ENCODE measurements at places on chromosomes 12 and 14.

DNA sequence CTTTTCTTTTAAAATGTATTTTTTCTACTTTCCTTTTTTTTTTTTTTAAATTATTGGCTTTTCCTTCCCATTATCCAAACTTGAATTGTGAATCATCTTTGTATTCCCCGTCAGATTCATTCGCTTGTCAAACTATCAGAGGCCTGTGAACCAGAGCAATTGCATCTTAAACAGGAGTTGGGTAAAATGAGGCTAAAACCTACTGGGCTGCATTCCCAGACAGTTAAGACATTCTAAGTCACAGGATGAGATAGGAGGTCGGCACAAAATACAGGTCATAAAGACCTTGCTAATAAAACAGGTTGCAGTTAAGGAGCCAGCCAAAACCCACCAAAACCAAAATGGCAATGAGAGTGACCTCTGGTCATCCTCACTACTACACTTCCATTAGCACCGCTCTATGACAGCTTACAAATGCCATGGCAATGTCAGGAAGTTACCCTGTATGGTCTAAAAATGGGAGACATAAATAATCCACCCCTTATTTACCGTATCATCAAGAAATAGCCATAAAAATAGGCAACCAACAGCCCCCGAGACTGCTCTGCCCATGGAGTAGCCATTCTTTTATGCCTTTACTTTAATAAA lies 19.9 kb downstream of the FUT8 start:
- no peak for DNase-seq

DNA sequence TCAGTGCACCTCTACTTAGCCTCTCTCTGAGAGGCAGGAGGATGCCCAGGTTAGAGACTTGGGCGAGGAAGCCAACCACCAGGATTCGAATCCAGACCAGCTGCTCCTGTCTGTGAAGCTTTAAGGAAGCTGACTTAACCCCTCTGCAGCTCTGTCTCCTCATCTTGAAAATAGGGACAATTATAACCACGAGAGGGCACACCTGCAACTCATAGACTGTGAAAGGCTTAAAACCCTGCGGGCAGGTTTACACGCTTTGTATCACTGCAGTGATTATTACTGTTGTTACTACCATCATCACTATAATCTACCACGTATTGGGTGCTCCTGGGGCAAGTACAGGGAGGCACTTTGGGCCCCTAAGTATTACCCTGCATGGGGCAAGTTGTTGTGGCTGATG lies 379.8 kb downstream of the VRK1 start:
- no peak for DNase-seq

DNA sequence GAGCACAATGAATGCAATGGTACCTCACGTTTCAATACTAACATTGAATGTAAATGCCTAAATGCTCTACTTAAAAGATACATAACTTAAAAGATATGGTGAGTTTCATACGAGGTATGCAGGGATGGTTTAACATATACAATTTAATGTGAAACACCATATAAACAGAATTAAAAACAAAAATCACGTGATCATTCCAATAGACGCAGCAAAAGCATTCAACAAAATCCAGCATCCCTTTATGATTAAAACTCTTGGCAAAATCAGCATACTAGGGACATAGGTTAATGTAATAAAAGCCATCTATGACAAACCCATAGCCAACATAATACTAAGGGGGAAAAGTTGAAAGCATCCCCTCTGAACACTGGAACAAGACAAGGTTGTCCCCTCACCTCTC lies 845.7 kb downstream of the SLC16A7 start:
- no peak for DNase-seq

DNA sequence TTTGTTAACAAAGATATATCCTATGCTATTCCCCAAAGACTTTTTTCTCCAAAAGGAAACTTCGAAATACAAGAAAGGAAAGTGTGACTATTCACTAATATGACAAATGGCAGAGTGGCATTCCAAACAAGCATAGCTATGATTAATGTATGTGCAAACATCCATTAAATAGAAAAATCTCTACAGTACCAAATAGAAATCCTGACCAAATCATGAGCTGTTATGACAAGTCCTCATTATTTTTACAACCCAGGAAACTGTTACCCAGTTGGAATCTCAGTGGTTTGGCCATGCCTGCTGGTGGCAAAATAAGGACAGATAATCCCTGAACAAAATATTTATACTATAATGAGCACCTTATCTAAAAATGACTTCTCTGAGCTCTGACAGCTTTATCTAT lies 202.1 kb downstream of the SEC23A start:
- DNase-seq = no peak

DNA sequence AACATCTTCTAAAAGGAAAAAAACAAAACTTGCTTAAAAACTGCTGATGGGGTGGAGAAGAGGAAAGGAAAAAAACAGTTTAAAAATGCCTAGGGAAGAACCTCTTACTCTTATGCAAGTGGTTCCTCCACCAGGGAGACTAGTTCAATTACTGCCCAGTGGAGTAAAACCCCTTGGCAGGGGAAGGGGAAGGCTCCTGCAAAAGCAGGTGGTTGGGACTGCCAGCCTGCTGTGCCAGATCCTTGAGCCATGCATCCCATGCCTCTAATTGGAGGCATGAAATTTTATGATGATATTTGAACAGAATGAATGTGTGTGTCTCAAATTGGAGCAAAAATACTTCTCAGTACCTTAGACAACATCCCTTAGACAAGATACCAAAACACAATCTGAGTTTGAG lies 118.8 kb downstream of the FSCB start:
- no peak for DNase-seq

GRCh38 chr14:55488204-55488603 lies 47.8 kb upstream of the TBPL2 start:
- no peak for DNase-seq

DNA sequence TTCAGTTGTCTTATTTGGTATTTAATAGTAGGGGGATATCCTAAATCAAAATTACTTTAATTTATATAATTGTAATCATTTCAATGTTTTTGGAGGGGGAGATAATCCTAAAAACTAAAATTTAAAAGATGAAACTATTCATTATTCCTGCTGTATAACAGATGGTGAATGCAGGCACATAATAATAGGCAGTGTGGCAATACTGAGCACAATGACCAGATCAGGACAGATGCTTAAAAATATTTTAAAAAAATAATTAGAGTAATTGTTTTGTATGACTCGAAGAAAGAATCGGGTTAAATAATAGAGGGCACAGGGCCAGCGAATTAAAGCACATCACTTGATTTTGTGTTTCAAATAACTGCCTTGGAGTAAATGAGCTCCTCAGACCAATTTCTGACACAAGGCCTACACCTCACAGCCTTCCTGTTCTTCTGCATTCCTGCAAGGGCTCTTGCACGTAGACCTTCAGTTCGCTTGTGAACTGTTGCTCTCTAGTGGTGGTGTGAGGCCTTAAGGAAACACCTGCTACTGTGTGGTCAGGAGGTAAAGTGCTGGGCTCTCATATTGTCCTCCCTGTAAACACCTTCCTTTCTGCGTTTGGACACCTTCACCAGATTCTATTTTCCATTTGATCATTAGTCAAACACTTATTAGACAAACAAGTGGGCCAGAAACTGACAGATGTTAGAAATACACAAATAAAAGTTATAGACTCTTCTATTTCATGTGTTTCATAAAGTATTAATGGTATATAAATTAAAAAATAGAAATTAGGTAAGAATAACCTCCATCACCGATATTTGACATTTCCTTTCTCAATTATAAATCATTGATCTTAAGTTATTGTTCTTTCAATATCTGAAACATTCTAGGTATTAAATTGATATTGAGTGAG lies 29.3 kb upstream of the KLRF1 start:
- DNase-seq = peak; percentile 67

- DNase-seq = no peak
Measured at GRCh38 chr12:62484233-62484632, 17.6 kb downstream of the MON2 start.

DNA sequence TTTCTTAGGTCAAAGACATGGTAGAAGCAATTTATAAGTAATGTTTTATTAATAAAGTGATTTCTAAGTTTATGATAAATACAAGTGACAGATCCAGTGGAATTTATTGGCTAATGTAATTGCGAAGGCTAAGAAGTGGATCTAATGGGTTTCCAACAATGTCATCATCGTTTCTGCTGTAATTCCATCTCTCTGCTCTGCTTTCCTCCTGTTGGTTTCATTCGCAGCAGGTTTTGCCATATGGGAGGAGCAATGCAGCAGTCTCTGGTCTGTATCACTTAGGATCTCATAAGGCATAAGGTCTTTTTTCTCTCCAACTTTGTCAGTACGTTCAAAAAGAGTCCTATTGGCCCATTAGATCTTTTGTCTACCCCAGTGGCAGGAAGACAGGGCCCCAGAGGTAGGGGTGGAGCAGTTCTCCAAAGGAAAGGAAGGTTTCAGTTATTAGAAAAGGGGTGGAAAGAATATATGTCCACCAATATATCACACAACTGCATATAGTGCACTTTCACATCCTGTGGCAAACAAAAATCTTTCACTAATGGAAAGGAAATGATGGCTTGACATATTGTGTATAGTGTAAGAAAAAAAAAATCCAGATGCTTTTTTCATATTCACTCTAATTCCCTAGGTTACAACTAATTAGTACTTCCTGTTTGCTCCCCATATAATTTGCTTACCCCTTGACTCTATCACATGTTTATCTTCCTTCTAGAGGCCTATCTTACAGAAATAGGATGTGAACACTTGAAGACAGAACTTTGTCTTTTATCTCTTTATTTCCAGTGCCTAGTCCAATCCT lies 451.3 kb downstream of the ZFP36L1 start:
- DNase-seq = no peak

DNA sequence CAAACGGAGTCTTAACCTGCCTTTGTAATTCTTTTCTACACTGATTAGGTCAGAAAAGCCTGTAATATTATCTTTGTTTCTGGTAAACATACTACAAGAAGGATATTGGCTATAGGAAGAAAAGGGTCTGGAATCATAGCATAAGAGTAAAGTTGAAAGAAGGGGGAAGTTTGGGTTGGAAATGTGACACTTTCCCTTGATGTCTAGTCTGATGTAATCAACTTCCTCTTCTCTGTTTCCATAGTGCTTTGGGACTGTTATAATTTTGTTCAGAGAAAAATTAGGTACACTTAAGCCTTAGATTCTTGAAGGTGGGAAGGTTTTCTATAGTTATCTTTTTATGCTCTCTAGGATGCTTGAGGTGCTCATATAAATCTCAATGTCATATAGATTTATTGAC lies 322.2 kb downstream of the AEBP2 start:
- DNase-seq = no peak

- DNase-seq = no peak
Measured at GRCh38 chr12:49301760-49302159, 6.8 kb downstream of the PRPH start.

DNA sequence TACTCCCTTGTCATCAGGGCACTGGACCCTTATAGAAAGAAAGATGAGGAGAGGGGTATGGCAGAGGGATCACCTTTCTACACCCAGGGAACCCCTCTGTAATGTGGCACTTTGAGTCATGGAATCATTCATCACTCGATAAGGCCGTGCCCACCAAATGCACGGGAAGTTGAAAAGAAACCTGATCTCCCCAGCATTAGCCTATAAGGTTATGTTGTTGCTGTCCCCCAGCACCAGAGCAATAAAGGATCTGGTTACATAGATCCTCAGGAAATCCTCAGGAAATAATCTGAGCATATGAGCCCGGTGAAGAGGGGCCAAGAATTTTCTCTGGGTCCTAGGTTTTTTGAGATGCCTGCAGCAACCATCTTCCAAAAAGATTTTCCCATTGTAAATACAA lies 148.8 kb upstream of the CRY1 start:
- DNase-seq = no peak

- no peak for DNase-seq
Measured at GRCh38 chr12:75366629-75367028, 24.3 kb upstream of the GLIPR1L2 start.

DNA sequence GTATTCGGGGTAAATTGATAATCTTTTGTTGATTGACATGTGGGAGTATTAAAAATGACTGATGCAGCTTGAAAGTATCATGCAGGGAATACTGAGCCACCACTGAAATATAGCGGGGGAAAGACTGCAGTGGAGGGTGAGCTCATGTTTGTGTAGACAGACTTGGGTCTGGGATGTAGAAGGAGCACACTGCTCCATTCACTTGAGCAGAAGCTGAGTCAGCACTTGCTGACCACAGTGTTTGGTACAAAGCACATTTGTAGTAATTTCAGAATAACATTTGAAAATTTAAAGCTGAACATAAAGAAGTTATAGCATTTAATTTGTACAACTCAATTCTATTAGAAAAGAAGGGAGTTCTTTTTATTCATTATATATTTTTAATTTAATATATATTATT lies 304.3 kb upstream of the PRICKLE1 start:
- DNase-seq = no peak

- no peak for DNase-seq
Measured at GRCh38 chr14:80271389-80271788, 60.1 kb upstream of the DIO2 start.
